NCI-H187 treated with DMSO at 0.1 percent for 48 hours (cell line): ENCODE measurements at places on chromosomes 5 and 9.

GRCh38 chr5:154575546-154576428, 97.8 kb upstream of the HAND1 start:
- no peak for DNase-seq

- no peak for DNase-seq
Measured at GRCh38 chr9:311841-312240, 97.2 kb downstream of the DOCK8 start.

- DNase-seq = no peak
Measured at GRCh38 chr5:177444106-177445051, 2.2 kb upstream of the PRR7 start.

DNA sequence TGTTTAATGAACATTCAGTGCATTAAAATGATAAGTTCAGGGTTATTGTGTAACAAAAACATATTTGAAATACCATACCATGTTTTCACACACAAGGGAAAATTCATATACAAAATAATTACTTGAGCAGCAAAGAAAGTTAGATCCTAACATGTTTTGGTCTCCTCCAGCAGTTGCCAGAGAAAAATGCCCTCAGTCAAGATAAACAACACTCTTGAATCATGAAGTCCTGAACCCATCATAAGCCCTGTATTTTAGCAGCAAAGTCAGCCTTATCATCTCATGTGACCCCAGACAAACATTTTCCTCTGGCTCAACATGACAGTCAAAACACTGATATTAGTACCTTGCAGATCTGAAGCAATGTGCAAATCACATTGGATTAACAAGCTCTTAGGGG, 1541.1 kb upstream of the WWC1 start:
- DNase-seq = no peak

GRCh38 chr9:127912296-127912695, 4.5 kb downstream of the ST6GALNAC4 start:
- DNase-seq = no peak

DNA sequence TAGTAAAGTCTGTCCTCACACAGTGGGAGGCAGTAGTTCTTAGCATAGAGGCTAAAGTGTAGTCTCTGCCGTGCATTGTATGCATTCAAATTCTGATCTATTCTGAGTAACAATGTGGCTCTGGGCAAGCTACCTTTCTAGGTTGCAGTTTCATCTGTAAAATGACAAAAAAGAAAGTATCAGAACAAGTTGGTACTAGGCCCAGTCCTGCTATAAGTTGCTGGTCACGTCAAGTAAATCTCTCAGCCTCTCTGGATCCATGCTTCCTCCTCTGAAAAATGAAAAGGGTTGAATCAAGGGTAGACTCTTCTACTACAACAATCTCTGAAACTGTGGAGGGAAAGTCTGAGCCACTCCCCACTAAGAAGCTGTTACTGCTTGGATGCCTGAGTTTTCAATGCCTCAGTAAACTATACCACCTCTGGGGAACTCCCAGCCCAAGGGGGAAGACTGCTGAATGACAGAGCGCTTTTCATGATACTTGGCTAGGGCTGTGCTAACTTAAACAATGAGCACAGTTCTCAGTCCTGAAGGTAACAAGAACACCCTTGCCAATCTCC, 34.5 kb upstream of the SPARC start:
- DNase-seq = no peak

DNA sequence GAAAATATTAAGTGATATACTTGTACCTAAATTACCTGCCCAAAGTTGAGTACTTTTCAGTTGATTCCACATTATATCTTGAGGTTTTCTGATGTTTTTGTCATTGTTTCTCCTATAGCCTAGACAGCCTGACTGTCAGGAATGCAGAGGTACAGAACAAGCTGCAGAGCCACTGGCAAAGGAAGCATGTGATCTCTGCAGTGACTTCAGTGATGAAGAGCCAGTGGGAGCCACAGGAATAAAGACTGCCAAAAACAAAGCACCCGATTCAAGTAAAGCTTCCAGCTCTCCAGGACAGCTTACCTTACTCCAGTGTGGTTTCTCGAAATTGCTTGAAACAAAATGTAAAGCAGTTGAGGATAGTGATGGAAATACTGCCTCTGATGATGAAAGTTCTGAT, 96.3 kb downstream of the ERCC6L2 start:
- no peak for DNase-seq

- DNase-seq = no peak
Measured at GRCh38 chr5:606526-607399, 5.4 kb upstream of the CEP72 start.

DNA sequence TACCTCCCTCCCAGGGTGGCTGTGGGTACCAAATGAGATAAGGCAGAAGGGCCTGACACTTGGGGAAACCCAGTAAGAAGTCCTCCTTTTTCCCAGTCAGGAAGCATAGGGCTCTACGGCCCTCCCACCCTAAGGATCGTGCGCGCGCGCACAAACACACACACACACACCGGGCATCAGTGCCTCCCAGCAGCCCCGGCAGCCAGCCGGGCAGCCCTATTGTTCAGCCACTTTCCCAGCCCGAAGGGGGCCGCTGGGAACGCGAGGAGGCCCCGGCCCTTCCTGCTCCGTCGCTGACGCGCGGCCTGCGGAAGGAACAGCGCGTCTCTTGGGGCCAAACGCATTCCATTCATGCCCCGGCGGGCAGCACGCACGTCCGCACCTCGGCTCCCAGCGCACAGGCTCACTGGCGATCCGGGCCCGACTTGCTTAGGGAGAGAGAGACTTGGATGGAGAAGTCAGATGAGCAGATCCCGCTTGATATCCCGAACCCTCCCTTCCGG, 22.6 kb downstream of the DUSP1 start:
- no peak for DNase-seq

- no peak for DNase-seq
Measured at GRCh38 chr5:103003872-103004271, 116.1 kb downstream of the GIN1 start.

DNA sequence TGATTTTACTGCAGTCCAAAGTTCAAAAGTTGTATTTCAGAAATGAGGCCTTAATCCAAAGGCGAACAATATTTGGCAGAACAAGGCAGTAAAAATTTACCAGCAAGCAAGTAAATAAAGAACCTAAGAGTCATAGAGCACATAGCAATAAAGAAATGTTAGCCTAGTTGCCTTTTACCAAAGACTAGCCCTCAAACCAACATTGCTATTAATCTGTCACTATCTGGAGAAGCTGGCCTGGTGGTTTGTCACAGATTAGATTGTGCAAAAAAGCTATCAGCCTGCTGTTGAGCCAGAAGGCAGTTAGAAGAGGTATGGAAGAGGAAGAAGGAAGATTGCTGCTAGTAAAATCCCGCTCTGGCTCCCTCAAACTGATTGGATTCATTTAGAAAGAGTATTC, 304.7 kb upstream of the KLF4 start:
- no peak for DNase-seq

DNA sequence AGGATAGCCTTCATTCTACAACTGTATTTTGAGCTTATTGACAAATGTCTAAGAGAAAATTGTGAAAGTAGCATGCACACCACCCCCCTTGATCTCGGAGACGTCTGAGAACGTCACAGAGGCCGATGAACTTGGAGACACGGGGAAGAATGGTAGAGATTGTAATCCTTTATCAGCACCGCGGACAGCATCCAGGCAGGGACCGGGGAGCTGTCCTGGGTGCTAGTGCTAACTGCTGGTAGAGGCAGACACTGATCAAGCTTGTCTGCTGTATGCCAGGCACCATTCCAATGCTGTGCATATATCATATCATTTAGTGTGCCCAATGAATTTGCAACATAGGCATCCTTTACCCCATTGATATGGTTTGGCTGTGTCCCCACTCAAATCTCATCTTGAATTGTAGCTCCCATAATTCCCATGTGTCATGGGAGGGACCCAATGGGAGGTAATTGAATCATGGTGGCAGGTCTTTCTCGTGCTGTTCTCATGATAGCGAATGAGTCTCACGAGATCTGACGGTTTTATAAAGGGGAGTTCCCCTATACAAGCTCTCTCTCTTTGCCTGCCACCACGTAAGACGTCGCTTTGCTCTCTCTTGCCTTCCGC, 98.8 kb downstream of the LHX2 start:
- no peak for DNase-seq

DNA sequence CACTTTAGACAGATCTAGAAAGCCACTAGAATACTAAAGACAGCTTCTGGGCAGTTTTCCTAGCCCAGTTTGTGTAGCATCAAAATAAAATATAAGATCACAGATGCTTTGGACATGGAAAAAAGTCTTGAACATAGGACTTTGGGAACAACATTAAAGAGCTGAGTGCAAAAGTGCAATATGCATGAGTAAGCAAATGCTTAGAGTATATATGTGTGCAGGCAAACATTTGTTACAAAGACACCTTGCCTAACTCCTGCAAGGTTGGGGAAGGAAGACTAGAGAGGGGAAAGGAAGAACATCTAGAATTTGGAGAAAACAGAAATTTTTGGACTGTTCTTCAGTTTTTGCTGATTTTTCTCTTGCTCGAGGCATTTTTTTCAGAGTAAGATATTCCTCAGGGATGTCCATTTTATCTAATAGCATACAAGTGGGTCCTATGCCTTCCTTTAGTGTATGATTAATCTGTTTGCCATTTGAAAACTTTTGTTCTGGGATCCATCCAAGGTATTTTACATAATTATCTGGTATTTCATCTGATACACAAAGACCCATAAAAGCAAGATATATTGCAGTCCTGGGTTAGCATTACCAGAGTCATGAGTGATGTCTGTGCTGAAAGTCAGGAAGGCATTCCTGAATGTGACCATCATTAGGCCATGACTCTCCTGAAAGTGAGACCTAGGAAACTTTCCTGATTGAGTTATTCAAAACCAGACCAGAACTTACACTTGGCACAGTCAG, 142.0 kb upstream of the RGMB start:
- DNase-seq = no peak

GRCh38 chr9:120412425-120412951, 167.5 kb downstream of the CDK5RAP2 start:
- no peak for DNase-seq

GRCh38 chr9:127091526-127091925, 30.9 kb downstream of the ANGPTL2 start:
- DNase-seq = no peak
